NCI-H774 (cell line): ENCODE measurements at places on chromosomes 4 and X.

DNA sequence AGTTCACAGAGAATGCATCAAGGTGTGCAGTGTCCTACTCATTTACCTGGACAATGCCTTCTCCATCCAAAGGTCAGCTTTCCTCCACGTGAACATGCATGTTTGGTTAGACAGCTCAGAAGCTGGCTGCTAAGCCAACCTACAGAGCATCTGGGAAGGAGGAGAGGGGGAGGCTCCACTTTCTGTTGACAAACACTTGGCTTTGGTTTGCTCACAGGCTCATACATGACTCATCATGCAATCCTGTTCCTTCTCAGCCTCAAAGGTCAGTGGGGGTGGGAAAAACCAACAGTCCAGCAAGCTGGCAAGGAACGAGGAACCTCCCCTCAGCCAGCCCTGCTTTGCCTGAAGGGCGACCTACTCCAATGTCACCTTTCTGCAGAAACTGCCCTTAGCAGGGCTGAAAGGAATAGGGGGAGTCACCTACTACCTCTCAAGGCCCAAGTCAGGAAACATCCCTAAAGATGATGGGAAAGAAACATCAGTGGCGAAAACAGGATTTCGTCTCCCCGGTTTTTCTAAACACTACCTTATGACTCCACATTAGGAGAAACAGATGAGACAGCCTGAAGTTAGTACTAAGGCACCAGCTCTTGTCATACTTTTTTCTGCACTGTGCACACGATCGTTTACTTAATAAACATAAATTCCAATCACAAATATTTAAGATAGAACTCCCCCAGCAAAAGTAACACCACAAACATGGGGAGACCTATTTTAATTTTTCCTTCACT is 37.9 kb downstream of the RELL1 start:
- peak; percentile 54 for DNase-seq

GRCh38 chr4:39285111-39285795 is 80.9 kb downstream of the RFC1 start:
- DNase-seq, result no peak

GRCh38 chrX:54922547-54922946 is 1.9 kb downstream of the TRO start:
- no peak for DNase-seq

DNA sequence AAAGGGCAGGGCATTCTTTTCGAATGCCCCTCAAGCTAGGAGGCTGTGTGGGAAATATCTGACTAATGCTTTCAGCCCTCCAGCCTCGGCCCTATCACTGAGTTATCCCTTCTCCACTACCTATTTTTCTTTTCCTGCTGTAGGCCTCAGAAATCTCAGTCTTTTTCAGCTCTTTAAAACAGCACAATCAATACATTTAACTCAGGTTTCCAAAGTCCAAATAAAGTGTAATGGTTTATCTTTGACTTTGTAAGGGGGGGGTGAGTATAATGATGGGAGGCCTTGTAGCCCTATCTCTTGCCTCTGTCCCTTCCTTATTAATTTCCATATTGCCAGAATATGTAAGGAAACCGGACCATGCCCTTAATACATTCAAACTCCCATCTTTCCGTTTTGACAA is 1.6 kb upstream of the WNK3 start:
- DNase-seq, result no peak

DNA sequence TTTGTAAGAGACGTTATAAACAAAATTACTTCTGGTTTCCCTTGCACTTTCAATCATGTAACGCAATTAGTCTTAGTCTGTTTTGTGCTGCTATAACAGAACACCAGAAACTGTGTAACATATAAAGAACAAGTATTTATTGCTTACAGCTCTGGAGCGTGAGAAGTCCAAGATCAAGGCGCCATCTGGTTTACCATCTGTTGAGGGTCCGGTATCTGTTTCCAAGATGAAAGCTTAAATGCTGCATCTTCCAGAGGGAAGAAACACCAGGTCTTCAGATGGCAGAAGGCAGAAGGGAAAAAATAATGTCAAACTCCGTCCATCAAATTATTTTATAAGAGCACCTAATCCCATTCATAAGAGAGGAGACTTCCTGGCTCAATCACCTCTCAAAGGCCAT is 474.1 kb downstream of the PDGFC start:
- DNase-seq, result no peak

GRCh38 chr4:152259866-152260265 is 276.0 kb downstream of the FBXW7 start:
- no peak for DNase-seq

- DNase-seq, result no peak
These were observed 136.4 kb downstream of the HHIP start for GRCh38 chr4:144782345-144782744.
